ENCODE measurements at places on chromosomes 1 and 21. TPM values are rescaled to one million over a fixed set of nuclear protein-coding genes. Genes with fewer than 3 reads are reported as not detected.

GPR52 gene
- 4.8 TPM for total RNA-seq

SPTA1 gene
- total RNA-seq = 0.08 TPM

LAMTOR5 gene
- total RNA-seq = 30.0 TPM

CACHD1 gene
- 3.3 TPM for total RNA-seq

C4BPA gene
- total RNA-seq = 1,492 TPM

GSTM5 gene
- 1.3 TPM for total RNA-seq

MPZ gene
- total RNA-seq = 0.37 TPM

CEP170 gene
- total RNA-seq = 20.6 TPM

PIK3C2B gene
- 14.9 TPM for total RNA-seq

RPE65 gene
- total RNA-seq = not detected

LRRC71 gene
- total RNA-seq = not detected

ADGRL2 gene
- total RNA-seq = 37.9 TPM

OR2T10 gene
- total RNA-seq = not detected

AMY1B gene
- total RNA-seq = not detected

E2F2 gene
- 0.08 TPM for total RNA-seq

GJA4 gene
- 10.6 TPM for total RNA-seq

CCDC17 gene
- total RNA-seq = 0.89 TPM

TMPRSS15 gene
- not detected for total RNA-seq

SERTAD4 gene
- total RNA-seq = under 0.01 TPM

CFAP107 gene
- not detected for total RNA-seq

GPR153 gene
- total RNA-seq = 5.9 TPM

CFHR5 gene
- 80.3 TPM for total RNA-seq

Data from liver (tissue), 10 donors.